ENCODE measurements at places on chromosomes 6 and 20.

- DNase-seq: no peak
Observed at GRCh38 chr6:31972709-31973350, 892 bp upstream of the DXO start.

- DNase-seq: no peak
Observed at GRCh38 chr6:78340755-78341154, 526.6 kb upstream of the IRAK1BP1 start.

GRCh38 chr20:52256454-52256853, 64.9 kb upstream of the ZFP64 start:
- no peak for DNase-seq

DNA sequence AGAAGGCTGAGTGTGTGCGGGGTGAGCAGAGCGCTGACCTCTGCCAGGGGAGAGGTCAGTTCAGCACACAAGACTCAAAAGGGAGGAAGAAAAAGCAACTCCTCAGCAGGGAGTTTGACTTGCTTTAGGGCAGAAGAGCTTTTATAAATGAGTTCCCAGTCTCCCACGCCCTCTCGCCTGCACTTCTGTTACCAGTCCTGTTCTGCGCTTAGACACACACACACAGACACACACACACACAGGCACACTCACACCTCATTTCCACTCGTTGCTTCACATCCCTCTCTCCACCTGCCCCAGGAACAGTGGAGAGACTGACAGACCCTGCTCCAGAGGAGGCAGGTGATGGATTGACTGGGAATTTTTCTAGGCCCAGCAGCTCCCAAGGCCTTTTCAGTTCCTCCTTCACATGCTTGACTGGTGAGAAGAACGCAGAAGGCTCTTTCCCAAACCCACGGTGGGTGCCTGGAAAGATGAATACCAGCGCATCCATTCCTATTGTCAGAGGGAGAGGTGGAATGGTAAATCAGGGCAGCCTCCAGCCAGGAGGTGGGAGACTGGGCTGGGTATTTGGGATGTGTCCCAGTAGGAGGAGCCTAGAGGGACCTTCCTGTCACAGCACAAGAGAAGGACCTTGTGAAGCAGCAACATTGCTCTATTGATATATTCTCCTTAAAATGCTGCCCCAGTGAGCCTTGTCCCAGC, 43.7 kb downstream of the JAG1 start:
- DNase-seq: no peak

DNA sequence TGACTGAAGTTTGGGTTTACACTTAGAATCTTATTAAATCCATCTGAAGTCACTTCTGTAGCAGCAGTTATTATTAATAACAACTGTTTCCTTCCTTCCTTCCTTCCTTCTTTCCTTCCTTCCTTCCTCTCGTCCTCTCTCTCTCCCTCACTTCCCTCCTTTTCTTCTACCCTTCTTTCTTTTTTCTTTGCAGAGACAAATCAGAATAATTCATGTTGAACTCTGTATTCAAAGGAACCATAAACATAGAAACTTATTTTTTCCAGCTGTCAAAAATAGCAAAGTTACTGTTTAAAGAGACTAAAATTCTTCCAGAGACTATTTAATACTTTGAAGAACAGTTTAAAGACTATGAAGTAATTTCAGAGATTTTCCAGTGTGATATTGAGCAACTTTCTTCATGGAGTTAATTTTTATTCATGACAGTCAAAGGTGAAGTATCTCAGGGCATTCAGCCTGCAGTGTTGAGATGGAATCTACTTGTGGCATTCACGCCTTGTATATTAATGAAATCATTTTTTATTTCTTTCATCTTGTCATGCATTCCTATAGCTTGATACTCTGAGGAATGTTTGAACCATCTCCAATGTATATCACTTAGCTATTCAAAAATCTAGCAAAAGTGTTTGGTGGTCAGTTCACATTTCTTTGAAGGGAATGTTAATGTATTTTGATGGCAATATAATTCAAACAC, 109.7 kb downstream of the BCAS1 start:
- no peak for DNase-seq

- no peak for DNase-seq
Observed at GRCh38 chr20:61682996-61683681, 382.5 kb downstream of the TAF4 start.

DNA sequence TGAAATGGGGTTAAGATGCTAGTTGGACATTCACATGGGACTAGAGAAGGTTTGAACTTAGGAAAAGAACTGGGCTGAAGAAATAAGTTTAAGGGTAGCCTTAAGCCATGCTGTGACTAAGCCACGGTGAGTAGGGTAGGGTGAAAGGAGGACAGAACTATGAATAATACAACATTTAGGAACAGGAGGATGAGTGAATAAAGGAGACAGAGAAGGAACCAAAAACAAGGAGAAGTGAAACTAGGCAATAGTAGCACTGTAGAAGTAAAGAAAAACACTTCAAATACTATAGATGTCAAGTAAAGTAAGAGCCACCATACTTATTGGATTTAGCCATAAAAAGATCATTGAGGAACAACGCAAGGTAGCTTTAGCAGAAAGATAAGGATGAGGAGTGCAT, 111.2 kb downstream of the KCNQ5 start:
- no peak for DNase-seq

- DNase-seq: no peak
Observed at GRCh38 chr6:163364641-163365040, 49.9 kb upstream of the QKI start.

DNA sequence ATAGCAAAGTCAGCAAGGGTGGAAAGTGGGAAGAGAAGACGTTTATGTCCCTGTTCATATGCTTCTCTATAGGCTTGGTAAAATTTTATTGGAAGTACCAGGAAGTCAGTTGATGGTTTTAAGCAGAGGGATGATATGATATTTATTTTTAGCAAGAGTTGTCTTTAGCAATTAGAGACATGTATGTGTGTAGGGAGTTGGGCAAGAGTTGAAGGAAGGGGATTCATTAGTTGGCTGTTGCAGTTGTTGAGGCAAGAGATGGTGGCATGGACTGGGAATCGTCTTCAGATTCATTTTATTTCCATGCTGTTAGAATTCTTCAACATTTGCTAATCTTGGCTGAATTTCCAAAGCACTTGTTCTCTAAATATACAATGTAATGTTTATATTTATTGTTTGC, 85.6 kb downstream of the QKI start:
- no peak for DNase-seq

DNA sequence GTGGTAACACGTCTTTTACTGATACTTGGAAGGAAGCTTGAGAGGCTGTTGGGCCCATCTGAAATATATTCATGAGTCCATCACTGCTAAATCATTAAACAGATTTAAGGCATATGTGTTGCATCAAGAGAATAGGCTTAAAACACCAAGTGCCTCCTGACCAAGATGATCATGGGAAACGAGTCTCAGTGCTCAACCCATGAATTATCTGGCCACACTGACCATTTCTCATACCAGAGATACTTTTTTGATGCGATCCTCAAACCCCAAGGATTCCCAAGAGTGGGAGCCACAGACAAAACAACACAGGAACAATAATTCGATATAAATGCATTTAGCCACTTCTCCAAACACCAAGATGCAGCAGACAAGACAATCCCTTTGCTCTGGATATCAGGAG, 17.2 kb downstream of the HEY2 start:
- no peak for DNase-seq

GRCh38 chr6:101845172-101845571, 451.7 kb downstream of the GRIK2 start:
- DNase-seq: no peak

DNA sequence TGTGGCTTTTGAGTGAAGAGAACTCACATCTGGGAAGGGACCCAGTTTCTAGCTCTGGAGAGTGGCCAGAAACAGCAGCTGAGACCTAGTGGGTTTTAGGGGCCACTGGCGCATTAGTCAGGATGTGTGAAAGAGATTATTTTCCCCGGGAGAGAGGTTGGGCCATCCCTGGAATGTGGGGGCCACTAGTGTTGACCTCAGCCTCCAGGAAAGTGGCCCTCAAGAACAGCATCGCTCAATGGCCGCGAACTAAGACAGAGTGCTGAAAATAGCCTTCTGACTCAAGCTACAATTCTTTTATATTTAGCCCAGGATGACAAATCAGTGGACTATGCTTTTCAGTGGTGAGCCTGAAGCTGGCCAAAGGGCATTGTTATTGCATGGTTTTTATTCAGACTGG, 210.4 kb upstream of the RNF24 start:
- no peak for DNase-seq

DNA sequence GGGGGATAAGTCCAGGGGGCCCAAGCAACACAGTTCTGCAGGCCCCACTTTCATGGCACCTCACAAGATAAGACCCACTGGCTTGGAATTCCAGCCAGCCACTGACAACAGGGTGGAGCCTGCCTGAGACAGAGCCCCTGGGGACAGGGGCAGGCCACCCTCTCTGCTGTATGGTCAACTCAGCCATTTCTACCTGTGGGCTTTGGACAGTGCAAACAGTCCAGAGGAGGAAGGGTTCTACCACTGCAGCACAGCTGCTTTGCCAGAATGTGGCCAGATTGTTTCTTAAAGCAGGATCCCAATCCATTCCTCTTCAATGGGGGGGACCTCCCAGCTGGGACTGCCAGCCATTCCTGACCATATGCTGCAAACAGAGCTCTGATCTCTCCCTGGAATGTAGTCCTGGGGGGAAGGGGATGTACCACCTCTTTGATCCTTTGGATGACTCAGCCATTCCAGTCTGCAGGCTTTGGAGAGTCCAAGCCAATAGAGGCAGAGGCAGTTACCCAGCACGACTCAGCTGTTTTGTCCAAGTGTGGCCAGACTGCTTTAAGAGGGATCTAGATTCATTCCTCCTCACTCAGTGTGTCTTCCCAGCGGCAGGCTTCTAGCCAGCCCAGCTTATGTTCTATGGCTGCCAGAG, 842.2 kb downstream of the EPHA7 start:
- no peak for DNase-seq

GRCh38 chr20:61968932-61969331, 96.7 kb downstream of the TAF4 start:
- DNase-seq: no peak

DNA sequence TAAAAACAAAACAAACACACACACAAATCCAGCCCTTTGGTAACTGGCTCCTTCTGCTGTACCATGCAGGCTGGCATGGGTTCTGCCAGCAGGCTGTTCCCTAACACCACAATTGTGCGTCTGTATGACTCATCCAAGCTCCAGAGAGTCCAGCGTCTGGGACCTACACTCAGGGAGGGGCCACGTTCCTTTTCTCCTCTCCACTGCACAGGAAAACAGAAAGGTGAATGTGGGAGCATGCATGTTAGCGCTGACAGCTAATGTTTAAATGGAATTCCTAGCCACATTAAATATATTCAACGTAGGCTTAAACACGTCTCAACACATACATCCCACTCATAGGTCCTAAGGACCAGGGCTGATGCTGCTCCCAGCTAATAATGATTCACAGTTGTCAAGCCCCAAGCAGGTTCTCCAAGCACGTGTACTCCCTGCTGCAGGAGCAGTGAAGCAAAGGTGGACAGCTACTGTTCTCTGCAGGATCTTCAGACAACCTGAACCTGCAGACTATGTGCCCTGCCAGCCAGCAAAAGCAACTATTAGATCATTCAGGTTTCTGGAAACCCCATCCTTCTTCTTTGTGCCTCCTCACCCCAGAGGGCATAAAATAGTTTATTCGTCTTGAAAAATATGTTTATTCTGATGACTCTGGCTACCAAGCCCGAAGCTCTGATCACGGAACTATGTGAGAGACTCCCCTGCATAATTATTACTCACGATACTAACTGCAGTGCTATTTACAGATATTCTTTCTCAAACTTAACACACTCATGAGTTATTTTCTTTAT, 20.9 kb downstream of the MAP1LC3A start:
- DNase-seq: no peak

DNA sequence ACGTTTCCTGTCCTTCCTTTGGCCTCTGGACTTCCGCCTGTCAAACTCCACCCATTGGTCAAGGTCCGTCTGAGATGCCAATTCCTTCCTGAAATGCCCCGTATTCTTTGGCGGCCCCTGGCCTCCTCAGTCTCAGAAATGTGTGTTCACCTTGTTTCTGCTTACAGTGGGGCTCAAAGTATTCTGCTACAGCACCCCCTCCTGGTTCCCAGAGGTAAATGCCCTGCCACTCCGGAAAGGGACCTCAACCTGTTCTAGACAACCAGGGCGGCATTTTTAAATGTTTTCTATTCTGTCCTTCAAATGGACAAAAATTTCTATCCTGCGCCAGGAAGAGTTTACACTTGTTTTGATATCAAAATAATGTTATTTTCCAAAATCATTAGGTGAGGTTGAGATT, 12.1 kb upstream of the PAX1 start:
- no peak for DNase-seq

DNA sequence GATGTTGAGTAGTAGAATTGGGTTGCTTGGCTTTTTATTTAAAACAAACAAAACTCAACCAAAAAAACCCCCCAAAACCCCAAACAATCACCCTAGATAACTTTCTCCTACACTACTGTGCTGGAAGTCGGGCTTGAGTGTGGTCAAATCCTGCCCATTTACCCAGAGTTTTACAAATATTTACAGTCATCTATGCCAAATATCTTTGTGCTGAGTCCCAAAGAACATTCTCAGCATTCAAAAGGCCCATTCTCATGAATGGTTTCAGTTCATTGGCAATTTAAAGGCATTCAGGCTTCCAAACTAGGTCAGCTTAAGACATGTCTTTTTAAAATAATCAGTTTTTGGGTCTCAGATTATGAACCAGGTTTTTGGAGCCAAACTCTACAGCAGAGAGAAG, 1.8 kb downstream of the RNF144B start:
- no peak for DNase-seq

DNA sequence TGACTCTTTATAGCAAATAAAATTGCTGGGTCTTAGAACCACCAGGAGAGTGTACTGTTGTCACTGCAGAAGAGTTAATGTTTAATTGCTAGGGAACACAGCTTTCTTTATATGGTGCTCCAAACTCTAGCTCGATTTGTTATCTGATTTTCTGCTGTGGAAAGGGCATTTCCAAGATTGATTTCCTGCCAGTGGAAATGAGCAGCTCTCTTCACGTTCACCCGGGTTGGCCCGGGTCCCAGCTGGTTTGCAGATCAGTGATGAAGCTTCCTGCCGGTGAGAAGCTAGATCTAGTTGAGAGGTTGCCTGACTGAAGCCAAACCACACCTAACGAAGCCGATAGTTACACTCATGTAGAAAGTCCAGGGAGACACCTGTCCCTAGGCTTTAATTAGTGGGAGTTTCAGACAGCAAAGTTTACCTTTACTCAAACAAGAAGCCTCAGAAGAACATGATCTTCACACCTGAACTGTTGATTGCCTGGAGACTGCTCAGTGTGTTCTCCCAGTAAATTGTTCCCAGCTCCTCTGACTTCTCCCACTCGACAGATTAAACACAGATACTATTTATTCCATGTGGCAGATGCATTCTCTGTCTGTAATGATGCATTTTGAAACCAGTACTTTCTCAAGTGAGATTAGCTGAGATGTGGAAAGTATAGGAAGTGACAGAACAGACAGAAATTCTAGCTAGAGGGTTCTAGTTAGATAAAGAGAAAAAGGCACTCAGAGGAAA, 27.8 kb downstream of the PAQR8 start:
- no peak for DNase-seq

DNA sequence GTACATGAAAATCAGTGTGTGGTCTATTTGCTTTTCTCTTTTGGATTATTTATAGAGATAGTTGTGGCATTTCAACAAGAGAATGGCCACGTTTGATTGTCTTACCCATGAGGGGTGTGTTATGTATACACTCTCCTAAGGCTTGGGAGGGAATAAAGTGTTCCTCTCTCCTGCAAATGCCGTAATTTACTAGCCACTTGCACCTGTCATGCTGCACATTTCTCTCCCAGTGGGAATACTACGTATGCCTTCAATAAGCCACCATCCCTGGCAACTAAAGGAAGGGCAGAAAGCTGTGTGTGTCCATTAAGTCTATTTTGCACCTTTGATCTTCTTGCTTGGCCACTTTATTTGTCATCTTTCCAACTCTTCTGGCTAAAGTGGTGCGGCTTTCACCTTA, 541.2 kb downstream of the QKI start:
- no peak for DNase-seq

GRCh38 chr6:35079311-35080000, 61.7 kb downstream of the TCP11 start:
- no peak for DNase-seq
